Karpas-422 (cell line): ENCODE measurements at places on chromosomes 7 and 10.

GRCh38 chr7:11642276-11642675, 189.7 kb downstream of the THSD7A start:
- no peaks in the 10 kb centered on the region for H3K36me3 ChIP-seq
- no peaks in the 10 kb centered on the region for H3K27me3 ChIP-seq
- no peak for DNase-seq
- no peak overlapping the region for H3K4me3 ChIP-seq
- H3K27ac ChIP-seq = no peak overlapping the region

GRCh38 chr7:55174856-55175255, 156.0 kb downstream of the EGFR start:
- no peaks in the 10 kb centered on the region for H3K27me3 ChIP-seq
- no peaks in the 10 kb centered on the region for H3K36me3 ChIP-seq
- H3K4me3 ChIP-seq = no peak overlapping the region
- no peaks in the 10 kb centered on the region for H3K4me1 ChIP-seq

- DNase-seq = peak; percentile 74
- no peaks in the 10 kb centered on the region for H3K27me3 ChIP-seq
- H3K4me3 ChIP-seq = no peak overlapping the region
- H3K27ac ChIP-seq = no peak overlapping the region
- no peaks in the 10 kb centered on the region for H3K36me3 ChIP-seq
These were observed 98.2 kb upstream of the PRKCQ start for GRCh38 chr10:6678211-6678803.

- no peaks in the 10 kb centered on the region for H3K27me3 ChIP-seq
- H3K4me1 ChIP-seq = no peaks in the 10 kb centered on the region
- no peak within 1 kb of the TSS for H3K4me3 ChIP-seq
- no peak within 1 kb of the TSS for H3K27ac ChIP-seq
These were observed at the start of gene INSYN2A for GRCh38 chr10:127196282-127197153. Gene INSYN2A, minus strand, starts transcription at chr10:127196591. Its CDS starts 20,196 bp downstream, at chr10:127176395.

- H3K27ac ChIP-seq = no peak overlapping the region
- peak; percentile 31 for DNase-seq
- no peak overlapping the region for H3K4me3 ChIP-seq
- peaks cover 21% of the 10 kb centered on the region for H3K4me1 ChIP-seq
These were observed 6.8 kb upstream of the AGR2 start for GRCh38 chr7:16811551-16811950.

GRCh38 chr7:42045961-42046360, 191.0 kb downstream of the GLI3 start:
- H3K4me1 ChIP-seq = no peaks in the 10 kb centered on the region
- no peaks in the 10 kb centered on the region for H3K27me3 ChIP-seq
- no peaks in the 10 kb centered on the region for H3K36me3 ChIP-seq
- DNase-seq = no peak
- no peak overlapping the region for H3K4me3 ChIP-seq
- H3K27ac ChIP-seq = no peak overlapping the region

DNA sequence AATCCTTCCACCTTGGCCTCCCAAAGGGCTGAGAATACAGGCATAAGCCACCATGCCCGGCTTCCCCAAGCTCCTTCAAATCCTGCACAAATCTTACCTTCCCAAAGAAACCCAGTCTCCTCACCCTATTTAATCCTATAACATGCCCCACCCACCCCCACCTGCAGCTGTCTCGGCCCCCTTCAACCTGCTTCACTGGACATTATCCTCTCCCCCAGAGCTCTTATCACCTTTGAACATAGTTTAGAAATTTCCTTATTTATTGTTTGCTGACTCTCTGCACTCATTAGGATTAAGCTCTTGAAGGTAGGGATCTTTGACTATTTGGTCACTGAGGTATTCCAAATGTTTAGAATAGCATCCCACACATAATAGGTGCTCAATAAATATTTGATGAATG, 3.5 kb downstream of the ZNF467 start:
- H3K4me3 ChIP-seq = no peak overlapping the region
- no peak for DNase-seq
- H3K4me1 ChIP-seq = peaks cover 15% of the 10 kb centered on the region
- H3K27ac ChIP-seq = no peak overlapping the region
- H3K36me3 ChIP-seq = no peaks in the 10 kb centered on the region
- no peaks in the 10 kb centered on the region for H3K27me3 ChIP-seq

- no peak overlapping the region for H3K4me3 ChIP-seq
- no peak for DNase-seq
- H3K27ac ChIP-seq = no peak overlapping the region
- H3K36me3 ChIP-seq = no peaks in the 10 kb centered on the region
- no peaks in the 10 kb centered on the region for H3K4me1 ChIP-seq
These were observed 43.4 kb downstream of the RGS10 start for GRCh38 chr10:119498889-119499676.

DNA sequence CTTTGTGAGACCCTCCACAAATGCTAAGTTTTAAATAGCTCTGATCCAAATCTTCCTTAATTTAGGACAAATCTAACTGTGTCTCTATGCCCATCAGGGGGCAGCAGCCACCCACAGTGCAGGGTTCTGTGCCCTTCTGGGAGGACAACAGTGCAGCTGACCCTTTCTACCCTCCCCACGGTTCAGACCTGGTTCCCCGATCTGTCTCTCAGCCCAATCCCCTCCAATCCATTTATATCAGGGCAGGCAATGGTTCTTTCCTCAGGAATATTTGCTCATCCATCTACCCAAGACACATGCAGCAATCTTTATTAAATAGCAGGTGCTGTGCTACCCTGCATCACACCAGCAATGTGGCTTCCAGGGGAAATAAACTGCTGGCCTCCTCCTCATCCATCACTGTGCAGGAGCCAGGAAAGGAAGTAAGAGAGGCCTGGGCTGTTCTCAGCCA, 4.0 kb upstream of the RBM28 start:
- no peak overlapping the region for H3K4me3 ChIP-seq
- no peaks in the 10 kb centered on the region for H3K36me3 ChIP-seq
- H3K27ac ChIP-seq = no peak overlapping the region
- H3K4me1 ChIP-seq = peaks cover 4% of the 10 kb centered on the region
- DNase-seq = peak; percentile 75

GRCh38 chr10:91366704-91367103, 43.4 kb upstream of the HECTD2 start:
- H3K4me1 ChIP-seq = no peaks in the 10 kb centered on the region
- no peaks in the 10 kb centered on the region for H3K36me3 ChIP-seq
- H3K27me3 ChIP-seq = no peaks in the 10 kb centered on the region

DNA sequence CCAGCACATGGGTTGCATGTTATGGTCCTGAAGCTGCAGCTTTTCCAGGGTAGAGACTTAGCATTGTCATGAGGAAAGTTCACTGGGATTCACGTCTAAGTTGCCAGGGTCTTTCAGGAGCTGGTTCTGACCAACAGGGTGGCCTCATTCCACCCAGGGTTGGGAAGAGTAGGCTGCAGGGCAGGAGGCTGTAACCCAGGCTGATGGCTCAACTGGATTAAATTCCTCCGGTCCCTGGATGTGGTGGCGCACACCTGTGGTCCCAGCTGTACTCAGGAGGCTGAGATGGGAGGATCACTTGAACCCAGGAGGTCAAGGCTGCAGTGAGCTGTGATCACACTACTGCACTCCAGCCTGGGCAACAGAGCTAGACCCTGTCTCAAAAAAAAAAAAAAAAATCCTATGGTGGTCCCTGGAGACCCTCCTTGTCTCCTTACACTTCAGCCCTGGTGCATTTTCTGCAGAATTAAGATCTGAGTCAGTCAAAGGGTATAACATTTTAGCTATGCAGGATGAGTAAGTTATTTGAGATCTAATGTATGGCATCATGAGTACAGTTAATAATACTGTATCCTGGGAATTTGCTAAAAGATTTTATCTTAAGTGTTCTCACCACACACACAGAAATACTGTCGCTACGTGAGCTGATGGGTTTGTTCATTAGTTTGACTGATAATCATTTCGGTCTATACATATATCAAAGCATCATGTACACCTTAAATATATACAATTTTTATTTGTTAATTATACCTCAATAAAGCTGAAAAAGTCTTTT, 44.0 kb downstream of the ASB13 start:
- H3K27me3 ChIP-seq = no peaks in the 10 kb centered on the region
- H3K4me1 ChIP-seq = no peaks in the 10 kb centered on the region
- H3K4me3 ChIP-seq = no peak overlapping the region
- no peak for DNase-seq

- H3K27ac ChIP-seq = no peak overlapping the region
- no peak overlapping the region for H3K4me3 ChIP-seq
- H3K4me1 ChIP-seq = no peaks in the 10 kb centered on the region
- H3K36me3 ChIP-seq = no peaks in the 10 kb centered on the region
- H3K27me3 ChIP-seq = no peaks in the 10 kb centered on the region
- no peak for DNase-seq
These were observed 69.3 kb upstream of the PHYHIPL start for GRCh38 chr10:59107147-59107546.

GRCh38 chr7:36692456-36692855, 31.8 kb downstream of the AOAH start:
- H3K36me3 ChIP-seq = no peaks in the 10 kb centered on the region
- H3K27me3 ChIP-seq = no peaks in the 10 kb centered on the region
- no peaks in the 10 kb centered on the region for H3K4me1 ChIP-seq
- no peak for DNase-seq

GRCh38 chr10:118163217-118163616, 116.5 kb upstream of the RAB11FIP2 start:
- H3K4me1 ChIP-seq = no peaks in the 10 kb centered on the region
- no peak overlapping the region for H3K4me3 ChIP-seq
- H3K27me3 ChIP-seq = no peaks in the 10 kb centered on the region
- DNase-seq = no peak
- H3K36me3 ChIP-seq = no peaks in the 10 kb centered on the region

DNA sequence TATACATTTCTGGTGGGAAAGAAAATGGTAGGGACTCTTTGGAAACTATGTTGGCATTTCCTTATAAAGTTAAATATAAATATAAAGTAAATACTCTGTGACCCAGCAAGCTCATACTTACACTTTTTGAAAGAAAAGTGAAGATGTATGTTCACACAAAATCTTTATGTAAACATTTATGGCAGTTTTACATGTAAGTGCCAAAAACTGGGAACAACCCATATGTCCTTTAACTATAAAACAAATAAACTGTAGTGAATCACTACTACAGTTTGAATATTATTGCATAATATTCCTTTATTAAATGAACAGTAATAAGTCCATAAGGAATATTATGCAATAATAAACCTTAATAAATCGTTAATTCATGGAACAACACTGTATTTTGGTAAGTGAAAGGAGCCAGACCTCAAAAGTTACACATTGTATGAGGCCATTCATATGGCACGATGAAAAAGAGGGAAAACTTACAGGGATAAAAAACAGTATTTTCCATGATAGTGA, 1660.3 kb upstream of the LRRTM3 start:
- no peak overlapping the region for H3K4me3 ChIP-seq
- DNase-seq = no peak
- no peaks in the 10 kb centered on the region; the same call in 1 of the 2 replicates for H3K4me1 ChIP-seq
- H3K27ac ChIP-seq = no peak overlapping the region

DNA sequence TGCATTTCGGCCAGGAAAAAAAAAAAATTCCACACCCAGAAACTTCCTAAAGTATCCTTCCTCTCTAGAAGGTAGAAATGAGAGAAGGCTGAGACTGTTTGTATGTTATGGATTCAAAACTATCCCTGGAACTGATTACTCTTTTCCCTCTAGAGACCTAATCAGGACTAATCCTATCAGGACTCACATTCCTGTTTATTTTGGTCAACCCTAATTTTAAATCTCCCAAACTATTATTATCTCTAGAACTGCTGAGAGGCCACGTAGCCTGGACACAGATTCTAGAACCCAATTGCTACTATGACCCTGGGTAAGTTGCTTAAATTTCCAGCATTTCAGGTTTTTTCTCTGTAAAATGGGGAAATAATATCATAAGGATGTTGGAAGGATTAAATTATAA, 346.8 kb upstream of the MEOX2 start:
- H3K27me3 ChIP-seq = no peaks in the 10 kb centered on the region
- H3K4me1 ChIP-seq = no peaks in the 10 kb centered on the region
- no peak for DNase-seq
- no peak overlapping the region for H3K4me3 ChIP-seq
- H3K27ac ChIP-seq = no peak overlapping the region

DNA sequence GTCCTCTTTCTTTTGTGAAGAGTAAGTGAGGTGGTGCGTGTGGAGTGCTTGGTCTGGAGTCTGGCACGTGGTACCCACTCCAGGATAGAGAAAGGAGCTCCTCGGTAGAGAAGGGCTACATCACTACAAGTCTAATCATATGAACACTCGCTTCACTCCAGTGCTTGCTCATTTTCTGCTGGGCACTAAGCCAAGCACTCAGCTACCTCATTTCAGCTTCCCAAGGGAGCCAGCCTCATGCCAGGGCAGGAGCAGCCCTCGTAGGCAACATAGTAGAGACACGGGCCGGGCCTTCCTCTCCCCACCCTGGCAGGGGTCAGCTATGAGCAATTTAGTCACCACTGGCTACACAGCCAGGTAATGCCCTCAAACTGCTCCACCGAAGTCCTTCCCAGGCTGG, 11.4 kb upstream of the HSPA12A start:
- no peak overlapping the region for H3K4me3 ChIP-seq
- peak; percentile 51 for DNase-seq
- no peaks in the 10 kb centered on the region for H3K27me3 ChIP-seq
- no peaks in the 10 kb centered on the region for H3K36me3 ChIP-seq

- no peaks in the 10 kb centered on the region for H3K36me3 ChIP-seq
- no peaks in the 10 kb centered on the region for H3K27me3 ChIP-seq
These were observed 7.5 kb upstream of the INTS1 start for GRCh38 chr7:1511444-1512422.

DNA sequence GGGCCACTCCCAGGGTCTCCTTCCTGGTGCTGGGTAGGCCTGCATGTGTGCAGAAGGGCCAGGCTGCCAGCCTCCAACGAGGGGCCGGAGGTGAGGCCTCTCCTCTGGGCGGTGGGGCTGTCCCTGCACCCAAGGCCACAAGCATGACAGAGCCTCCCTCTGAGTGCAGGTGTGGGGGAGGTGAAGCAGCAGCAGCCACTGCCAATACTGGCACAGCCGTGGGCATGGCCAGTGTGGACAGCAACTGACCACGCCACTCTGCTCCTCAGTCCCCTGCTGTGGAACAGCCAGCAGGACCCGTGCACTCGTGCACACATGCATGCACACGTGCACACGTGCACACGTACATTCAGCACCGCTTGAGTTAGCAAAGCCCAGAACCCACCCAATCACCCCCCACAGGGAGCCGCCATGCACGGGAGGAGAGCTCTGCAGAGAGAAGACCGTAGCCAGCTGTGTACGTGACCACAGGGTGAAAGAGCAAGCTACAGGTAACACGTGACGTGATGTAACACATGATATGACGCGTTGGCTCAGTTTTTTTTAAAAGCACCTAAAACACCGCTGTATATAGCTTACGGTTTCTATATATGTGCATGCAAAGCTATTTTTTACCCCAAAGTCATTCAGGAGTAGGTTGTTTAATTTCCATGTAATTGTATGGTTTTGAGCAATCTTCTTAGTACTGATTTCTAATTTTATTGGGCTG, 23.1 kb downstream of the PAPOLB start:
- H3K4me1 ChIP-seq = peaks cover 11% of the 10 kb centered on the region
- H3K27me3 ChIP-seq = no peaks in the 10 kb centered on the region
- H3K27ac ChIP-seq = no peak overlapping the region
- no peaks in the 10 kb centered on the region for H3K36me3 ChIP-seq
